ENCODE measurements at places on chromosomes 7 and 10.

DNA sequence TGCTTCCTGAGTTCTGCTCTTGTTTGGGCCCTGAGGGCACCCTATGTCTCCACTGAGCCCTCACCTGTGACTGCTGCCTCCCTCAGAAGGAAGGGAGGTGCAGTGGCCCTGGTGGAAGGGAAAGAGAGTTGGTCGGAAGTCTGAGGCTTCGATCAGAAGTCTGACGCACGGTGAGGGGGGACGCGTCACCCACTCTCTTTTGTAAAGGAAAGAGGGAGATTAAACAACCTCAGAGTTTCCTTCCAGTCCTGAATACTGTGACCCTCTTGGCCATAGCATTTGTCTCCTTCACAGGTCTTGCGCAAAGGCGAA, 31.4 kb upstream of the TRIM8 start:
- DNase-seq, result no peak

- DNase-seq, result no peak
Measured at GRCh38 chr10:124517461-124517860, 55.8 kb downstream of the LHPP start.

DNA sequence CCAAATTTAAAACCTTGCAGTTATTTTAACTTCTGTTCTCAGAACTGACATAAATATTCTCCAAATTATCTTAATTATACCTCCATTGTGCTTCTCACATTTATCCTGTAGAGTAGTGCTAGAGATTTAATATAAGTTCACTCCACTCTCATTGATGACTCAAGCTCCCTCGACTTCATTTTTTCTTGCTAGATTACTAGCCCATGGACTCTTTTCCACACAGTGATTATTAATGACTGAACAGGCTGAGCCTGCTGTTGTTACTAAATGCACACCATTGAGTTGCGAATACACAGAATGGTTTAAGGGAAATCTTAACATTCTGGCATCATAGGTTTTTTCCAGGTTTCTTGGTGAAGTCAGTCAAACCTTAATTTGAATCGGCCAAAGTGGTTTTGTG, 179.5 kb upstream of the AKR1E2 start:
- no peak for DNase-seq

DNA sequence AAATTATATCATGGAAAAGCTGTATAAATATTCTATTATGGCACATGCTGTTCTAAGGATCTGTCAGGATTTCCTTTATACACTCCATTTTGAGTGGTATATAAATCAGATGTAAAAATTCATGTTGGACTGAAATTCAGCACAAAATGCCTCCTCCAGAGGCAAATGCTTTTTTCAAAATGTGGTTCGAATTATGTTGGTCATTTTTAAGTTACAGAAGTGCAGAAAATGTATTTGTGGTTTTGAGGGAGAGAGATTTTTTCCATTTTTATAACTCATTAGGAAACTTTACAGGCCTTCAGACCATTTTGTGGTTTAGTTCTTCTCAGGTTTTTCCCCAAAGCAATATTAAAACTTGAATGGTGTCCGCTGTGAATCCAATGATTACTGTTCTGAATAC, 2.9 kb downstream of the PPP1R3A start:
- no peak for DNase-seq

DNA sequence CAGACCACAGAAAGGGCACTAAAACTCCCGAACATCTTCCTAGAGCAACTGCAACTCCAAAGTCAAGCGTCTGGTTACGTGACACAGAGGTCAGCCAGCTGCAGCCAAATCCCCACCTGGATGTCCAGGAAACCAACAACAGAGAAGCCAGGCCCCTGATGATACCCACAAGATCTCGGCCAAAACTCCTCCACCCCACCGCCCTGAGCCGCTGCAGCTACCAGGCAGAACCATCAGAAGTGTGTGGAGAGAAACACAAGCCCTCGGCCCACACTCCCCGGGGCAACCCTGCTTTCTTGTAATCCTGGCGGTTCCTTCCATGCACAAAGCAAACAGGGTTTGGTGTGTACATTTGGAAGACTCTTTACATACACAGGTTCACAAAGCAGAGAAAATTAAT, 8.7 kb downstream of the CHST15 start:
- no peak for DNase-seq

DNA sequence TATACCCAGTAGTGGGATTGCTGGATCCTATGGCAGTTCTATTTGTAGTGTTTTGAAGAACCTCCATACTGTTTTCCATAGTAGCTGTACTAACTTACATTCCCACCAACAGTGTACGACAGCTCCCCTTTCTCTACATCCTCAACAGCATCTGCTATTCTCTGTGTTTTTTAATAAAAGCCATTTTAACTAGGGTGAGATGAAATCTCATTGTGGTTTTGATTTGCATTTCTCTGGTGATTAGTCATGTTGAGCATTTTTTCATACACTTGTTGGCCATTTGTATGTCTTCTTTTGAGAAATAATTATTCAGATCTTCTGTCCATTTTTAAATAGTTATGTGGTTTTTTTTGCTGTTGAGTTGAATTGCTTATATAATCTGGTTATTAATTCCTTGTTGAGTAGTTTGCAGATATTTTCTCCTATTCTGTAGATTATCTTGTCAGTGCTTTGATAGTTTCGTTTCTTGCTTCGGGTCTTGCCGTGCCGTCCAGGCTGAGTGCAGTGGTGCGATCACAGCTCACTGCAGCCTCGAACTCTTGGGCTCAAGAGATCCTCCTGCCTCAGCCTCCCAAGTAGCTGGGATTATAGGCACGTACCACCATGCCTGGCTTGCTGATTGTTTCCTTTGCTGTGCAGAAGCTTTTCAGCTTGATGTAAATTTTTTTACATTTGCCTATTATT, 12.0 kb downstream of the MTG1 start:
- DNase-seq, result no peak

GRCh38 chr10:86151613-86152012, 215.0 kb downstream of the GRID1 start:
- no peak for DNase-seq

DNA sequence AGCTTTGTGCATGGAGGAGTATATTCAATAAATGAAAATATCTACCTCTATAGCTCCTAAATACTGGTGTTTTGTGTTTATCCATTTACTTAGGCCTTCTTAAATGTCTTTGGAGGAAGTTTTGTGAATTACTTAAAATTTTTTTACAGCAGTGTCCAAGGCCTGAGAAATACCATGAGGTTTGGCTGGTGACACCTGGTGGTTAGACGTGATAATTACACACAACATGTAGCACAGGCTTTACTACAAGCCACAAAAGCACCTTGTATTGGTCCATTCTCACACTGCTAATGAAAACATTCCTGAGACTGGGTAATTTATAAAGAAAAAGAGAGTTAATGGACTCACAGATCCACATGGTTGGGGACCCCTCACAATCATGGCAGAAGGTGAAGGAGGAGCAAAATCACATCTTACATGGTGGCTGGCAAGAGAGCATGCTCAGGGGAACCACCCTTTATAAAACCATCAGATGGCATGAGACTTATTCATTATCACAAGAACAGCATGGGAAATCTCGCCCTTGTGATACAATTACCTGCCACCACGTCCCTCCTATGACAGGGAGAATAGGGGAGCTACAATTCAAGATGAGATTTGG, 20.6 kb downstream of the HYAL4 start:
- DNase-seq, result no peak

DNA sequence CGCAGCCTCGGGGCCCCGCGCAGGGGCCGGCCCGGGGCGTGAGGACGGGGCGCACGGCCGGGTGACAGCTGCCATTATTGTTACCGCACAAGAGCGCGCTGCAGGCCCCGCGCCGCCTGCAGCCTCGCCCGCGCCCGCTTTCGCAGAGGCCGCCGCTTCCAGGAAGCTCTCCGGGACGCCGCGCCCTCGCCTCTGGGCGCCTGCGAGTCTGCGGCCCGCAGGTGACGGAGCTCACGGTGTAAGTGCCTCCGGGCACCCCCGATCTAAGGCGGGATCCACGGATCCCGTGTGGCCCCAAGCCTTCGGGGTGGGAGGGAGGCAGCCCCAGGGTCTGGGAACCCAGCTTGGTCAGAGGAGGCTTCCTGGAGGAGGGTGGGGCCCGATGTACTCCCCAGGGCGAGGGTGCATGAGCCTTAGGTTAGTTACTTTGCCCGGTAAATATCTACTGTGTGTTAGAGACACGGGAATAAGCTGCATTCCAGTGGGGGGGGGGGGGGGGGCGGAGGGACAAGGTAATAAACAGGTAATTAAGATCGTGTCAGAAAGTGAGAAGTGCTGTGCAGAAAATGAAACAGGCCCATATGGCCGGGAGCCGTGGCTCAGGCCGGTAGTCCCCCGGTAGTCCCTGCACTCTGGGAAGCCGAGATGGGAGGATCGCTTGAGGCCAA, 638 bp downstream of the IQCE start:
- DNase-seq, result no peak

GRCh38 chr10:51767103-51767763, 67.8 kb upstream of the CSTF2T start:
- no peak for DNase-seq

DNA sequence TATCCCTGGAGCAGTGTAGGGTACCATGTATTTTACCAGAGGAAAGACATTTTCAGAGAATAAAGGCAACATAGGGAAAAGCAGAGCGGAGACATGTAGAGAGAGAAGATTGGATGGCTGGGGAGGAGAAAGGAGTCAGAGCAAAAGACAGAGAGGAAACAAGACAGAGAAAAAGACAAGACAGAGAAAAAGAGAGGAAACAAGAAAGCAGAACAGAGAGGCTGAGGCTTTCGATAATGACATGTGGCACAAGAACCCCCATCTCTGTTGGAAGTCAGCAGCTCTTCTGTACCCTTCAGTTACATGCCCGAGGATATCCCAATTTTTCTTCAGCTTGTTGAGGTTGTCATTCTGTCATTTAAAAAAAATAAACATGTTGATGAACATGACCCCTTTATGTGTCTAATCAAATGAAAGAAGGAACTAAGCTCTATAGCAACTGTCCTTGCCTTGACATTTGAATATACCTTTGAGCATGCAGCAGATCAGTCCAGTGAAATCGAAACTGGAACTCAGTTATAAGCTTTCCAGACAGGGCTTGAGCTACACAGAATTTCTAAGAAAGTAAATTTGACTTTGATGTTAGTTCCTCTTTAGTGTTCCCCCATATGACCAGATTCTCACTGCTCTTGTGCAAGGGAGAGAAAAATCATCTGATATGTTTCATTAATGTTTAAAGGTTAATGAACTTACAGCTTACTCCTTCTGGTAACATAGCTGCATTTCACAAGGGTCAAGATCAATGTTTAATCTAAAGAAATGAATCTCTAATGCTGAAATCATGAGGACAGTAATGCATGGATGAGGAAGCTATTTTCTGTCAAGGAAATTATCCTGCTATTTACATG, 75.1 kb upstream of the SP4 start:
- DNase-seq, result no peak

DNA sequence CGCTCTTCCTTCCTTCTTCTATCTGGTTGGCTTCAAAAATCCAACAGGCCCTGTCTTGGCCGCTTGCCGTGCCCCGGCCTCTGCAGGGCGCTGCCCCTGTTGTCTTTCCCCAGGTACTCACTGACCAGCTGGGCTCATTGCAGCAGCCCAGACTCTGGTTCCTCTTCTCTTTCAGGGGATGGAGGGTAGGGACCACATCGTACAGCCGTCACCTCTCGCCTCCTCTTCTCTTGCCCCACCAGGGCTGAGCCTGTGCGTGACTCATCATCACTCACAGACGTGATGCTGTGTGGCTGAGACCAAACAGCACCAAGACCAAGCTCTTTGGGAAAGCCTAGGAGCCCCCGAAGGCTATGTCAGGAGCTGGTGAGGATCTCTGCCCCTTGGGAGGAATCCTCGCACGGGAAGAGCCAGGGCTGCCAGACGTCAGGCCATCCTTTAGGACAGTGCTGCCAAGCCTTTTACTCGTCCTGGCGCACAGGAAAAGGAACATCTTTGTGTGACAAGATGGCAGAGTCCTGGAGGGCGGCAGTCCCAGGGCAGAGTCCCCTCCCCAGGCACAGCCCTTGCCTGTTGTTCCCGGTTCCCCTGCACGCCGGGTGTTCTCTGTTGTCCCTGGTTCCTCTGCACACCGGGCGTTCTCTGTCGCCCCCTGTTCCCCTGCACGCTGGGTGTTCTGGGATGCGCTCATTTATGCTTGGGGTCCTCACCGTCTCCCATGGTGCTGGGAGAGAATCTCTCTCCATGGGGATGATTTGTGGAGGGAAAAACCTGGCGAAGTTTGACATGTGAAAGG, 188.5 kb upstream of the SHH start:
- DNase-seq, result no peak

- no peak for DNase-seq
Measured at GRCh38 chr7:30977896-30978564, 14.3 kb downstream of the GHRHR start.

- DNase-seq, result no peak
Measured at GRCh38 chr10:95214369-95214768, 20.3 kb downstream of the ACSM6 start.

DNA sequence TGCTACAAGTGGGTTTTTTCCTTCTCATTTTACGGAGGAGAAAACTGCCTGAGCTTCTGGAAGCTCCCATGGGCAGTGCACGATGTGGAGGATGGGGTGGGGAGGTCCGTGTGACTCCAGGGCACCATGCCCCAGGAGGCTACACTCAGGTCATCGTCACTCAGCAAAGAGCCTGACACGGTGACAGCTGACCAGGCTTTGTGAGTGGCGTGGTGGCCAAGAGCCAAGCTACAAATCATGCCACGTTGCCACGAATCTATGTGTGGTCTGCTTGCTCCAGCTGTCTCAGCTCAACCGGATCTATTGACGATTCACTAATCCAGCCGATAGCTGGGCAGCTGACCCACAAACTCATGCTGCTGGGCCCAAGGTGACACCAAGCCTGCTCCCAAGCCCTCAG, 27.6 kb upstream of the C10orf71 start:
- DNase-seq, result no peak

DNA sequence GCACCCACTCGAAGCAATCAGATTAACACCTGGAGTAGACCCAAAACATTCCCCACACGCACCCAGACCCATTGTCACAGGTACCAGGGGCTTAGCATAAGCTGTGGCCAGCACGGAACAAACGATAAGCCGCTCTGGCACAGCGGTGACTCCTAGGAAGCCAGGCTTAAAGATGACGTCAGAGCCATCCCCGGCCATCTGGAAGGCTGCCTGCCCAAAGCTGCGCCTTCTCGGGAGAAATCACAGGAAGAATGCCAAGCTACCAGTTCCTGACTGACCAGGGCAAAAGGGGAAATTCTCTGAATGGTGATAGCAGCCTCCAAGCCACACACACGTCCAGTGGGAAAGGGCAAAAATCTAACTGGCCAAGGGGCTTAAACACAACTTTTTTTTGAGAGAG, 13.0 kb upstream of the WIPI2 start:
- DNase-seq, result no peak
